Stimulated activated CD4-positive, alpha-beta T cell treated with anti-CD3 and anti-CD28 coated beads, Interleukin-4, amount 100 ng/mL, for 24 hours (primary cell): ENCODE measurements at places on chromosomes 7 and 10.

- DNase-seq = no peak
Measured at GRCh38 chr7:143384661-143385631, 3.8 kb downstream of the ZYX start.

DNA sequence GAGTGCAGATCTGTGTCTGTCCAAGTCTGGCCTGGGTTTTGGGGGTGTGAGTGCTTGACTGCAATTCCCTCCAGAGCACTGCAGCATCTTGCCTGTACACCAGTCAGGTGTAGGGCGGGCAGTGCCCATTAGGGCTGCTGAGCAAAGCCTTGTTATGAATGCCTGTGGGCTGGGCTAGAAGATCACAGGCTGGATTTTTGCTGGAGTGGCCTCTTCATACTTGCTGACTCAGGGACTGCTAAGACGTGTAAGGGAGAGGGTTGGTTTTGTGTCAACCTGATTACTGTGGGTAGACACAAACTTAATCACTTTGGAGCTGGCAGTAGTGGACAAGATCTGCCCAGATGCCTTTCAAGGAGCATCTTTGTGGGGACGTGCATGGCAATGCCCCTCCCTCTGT lies 29.6 kb downstream of the DMBT1 start:
- no peak for DNase-seq

GRCh38 chr10:3295582-3296151 lies 123.1 kb upstream of the PITRM1 start:
- no peak for DNase-seq

DNA sequence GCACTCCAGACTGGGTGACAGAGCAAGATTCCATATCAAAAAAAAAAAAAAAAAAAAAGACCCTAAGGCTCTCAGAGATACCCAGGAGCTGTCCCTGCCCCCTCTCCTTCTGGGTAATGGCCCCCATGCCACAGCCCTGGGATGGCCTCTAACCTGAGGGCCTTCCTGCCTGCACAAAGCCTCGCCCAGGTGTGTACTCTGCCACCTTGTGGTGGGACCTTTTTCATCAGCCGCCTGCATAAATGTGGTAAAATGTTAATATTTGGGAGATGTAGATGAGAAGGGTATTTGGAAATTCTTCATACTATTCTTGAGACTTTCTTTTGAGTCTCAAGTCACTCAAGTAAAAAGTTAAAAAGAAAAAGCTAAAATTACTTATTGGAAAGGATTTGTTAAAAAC lies 46.3 kb upstream of the RNF216 start:
- peak; percentile 53 for DNase-seq

GRCh38 chr10:47071891-47072290 lies 160.7 kb downstream of the PTPN20 start:
- no peak for DNase-seq

- DNase-seq = no peak
Measured at GRCh38 chr7:155178096-155178495, 108.0 kb downstream of the HTR5A start.

GRCh38 chr10:61708846-61709245 lies 46.1 kb downstream of the CABCOCO1 start:
- no peak for DNase-seq

DNA sequence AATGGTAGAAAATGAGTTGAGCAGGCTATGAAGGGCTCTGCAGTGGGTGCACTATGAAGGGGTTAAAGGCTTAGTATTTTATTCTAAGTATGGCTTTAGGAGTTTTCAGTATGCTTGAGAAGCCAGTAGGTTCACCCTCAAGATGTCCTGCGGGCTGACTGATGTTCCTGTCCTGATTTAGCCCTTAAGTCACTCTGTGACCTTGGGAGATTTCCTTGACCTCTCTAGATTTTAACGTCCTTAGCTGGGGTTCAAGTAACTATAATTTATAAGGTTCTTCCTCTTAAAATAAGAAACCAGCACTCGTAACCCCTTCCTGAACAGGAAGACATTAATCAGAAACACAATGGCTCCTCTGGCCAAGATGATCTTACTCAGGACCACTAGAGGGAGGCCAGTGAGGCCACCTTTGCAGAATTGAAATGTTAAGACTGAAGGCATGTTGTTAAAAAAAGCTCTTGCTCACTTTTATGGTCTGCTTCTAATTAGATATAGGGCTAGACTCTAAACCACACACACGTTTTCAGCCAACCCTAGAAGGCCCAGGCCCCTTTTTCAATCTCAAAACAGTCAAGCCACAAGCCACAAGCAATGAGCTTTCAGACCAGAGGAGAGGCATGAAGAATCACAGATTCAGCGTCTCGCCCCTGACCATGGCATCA lies 41.9 kb downstream of the CDK1 start:
- DNase-seq = no peak

DNA sequence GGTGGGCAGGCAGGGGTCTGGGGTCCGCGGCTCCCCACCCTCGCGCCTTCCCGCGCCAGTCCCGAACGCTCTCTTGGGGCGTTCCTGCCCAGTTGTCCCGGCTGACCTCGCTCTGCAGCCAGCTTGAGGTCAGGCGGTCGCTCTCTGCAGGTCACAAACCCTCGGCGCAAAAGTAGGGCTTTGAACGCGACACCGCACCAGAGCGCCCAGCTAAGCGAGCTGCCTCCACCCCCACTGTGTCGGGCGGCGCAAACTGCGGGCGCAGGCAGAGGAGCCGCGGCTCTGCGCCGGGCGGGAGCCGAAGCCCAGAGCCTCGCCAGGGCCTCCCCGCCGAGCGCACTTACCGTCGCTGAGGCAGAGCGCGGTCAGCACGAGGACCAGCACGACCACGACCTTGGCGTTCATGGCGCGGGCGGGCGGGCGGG lies 284 bp downstream of the CXCL12 start:
- DNase-seq = no peak

- DNase-seq = no peak
Measured at GRCh38 chr10:128050936-128051335, 75.3 kb downstream of the MKI67 start.

- DNase-seq = no peak
Measured at GRCh38 chr7:1603346-1604225, 33.8 kb upstream of the PSMG3 start.

DNA sequence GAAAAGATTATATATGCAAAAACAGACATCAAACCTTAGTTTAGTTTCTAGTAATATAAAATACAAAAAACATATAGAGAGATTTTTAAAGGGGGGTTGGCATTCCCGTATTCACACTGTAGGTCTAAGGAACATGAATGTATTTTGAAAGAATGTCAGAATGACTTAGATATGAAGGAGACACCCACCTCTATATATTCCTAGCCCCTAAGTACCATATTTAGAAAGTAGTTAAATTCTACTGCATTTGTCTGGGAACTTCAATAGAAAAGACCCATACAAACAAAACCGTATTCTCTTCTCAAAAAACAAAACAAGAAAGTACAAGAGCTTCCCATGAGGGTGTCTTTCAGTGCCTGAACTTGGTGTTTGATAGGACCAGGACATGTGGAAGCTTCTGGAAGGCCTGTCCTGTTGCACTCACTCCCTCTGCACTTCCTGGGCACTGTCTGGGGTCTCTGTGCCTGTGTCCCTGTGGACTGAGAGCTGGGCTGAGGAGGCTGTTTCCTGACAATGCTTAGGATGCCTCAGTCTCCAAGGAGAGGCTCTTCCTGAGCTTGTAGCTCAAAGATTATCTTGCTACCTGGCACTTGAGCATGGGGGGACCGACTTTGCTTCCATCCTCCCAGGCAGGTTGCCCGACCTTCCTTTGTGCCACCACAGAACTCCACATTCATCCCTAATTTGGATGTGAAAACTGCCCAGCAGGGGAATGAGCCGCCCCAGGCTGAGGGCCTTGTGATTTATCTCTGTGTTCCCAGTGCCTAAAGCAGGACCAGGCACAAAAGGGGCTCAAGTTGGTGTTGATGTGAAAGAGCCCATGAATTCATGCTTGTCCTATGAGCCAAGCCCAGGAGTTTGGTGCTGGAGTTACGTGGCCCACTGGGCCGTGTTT lies 44.4 kb upstream of the KLF6 start:
- DNase-seq = no peak

DNA sequence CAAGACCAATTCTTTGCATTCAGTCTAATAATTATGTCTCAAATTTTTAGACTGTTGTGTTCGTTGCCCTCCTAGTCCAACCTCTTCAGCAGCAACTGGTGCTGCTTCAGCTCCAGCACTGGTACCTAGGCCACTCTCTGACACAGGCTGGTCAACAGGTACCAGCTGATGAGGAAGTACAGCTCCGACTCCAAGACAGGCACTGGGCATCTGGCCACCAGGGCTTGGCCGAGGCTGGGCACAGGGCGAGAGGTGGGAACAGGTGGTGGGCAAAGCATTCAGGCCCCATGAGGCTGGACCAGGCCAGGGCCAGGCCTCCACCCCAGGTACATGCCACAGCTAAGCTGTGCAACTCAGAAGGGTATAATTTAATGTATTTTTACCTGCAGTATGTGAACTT lies 151.5 kb upstream of the AGR3 start:
- no peak for DNase-seq

- no peak for DNase-seq
Measured at GRCh38 chr10:30459283-30459682, 25.3 kb downstream of the MAP3K8 start.

- no peak for DNase-seq
Measured at GRCh38 chr7:229184-229964, 37.0 kb downstream of the FAM20C start.

DNA sequence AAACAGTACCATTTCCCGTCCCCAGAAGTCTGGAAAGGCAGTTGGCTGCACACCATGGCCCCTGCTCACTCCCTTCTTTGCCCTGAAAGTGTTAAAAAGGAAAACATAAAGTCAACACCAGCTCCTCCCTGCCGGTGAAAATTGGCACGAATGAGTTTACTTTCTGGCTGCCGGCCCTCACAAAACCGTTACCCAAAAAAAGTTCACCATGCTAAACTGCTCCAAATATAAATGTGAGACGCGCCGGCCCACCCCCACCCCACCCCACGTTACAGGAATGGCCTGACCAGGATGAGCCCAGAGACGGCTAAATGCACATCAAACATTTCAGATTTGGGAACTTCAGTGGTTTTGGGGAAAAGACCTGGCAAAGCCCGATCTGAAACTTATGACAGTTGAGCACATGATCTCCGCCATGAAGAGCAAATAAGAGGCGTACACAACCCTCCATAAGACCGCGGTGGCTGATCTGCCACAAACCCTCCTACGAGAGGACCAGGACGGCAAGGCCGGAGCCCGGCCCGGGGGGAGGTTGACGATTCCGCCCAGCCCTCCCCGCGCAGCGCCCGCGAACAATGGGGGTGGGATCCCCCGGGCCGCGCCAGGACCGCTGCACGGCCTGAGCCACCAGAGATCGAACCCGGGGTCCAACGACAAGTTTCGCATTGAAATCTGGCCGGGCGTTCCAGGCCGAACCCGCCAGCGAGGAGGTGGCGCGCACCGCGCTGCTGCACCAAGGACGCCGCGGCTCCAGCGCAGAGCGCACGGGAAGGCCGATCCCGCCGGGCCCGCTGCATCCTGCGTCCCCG lies 952 bp downstream of the DIP2C start:
- DNase-seq = no peak

DNA sequence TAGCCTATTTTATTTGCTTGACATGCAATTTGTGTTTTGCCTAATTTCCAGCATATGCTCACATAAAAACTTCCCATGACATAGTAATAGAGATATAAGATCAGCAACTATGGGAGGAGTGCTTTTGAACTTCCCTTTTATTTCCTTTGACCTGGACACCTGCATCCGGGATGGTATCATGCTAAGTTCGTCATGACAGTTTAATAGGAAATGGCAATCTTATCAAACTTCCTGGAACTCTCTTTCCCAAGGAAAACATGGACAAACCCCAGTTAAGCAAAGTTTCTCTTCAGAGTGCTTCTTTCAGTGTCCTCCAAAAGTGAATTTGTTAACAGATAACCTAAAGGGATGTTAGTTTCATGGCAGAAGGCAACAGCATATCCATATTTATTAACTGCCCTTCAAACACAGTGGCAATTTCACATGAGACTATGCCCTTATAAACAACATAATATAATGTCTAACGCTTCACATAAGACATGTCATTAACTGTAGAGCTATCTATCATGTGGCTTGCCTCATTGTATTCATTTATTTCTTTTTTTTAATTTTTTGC lies 474.7 kb upstream of the SEMA3A start:
- DNase-seq = no peak

DNA sequence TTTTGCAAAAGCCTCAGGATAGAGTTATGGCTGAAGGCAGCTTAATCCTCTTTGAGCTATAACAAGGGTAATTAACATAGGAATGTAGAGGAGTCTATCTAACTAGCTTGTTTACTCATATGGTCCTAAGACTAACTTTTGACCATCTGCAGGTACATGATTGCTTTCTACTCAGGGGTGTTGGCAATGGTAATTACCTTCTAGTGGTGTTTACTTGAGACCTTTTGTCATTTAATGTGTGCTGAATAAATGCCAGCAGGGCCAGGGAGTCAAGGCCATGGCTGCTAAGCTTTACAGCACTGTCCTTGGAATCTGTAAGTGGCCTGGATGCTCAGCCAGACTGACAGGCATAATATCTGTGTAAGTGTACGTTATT lies 1325.0 kb downstream of the XPNPEP1 start:
- no peak for DNase-seq

GRCh38 chr7:157445246-157445955 lies 108.6 kb downstream of the DNAJB6 start:
- no peak for DNase-seq

DNA sequence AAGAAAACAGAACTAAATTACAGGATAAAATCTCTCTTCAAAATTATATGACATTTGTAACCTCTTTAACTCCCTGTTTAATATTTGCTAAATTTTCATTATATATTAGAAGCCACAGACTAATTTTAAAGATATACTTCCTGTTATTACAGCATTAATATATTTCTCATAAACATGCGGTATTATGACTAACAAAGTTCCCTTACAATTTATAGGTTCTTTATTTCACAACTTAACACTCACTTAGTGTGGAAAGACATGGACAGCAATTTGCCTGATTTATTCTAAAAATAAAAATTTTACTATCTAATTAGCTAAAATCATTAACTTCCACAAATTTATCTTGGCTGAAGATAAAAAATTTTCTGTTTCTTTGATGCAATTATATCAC lies 29.0 kb downstream of the CTNNA3 start:
- no peak for DNase-seq

DNA sequence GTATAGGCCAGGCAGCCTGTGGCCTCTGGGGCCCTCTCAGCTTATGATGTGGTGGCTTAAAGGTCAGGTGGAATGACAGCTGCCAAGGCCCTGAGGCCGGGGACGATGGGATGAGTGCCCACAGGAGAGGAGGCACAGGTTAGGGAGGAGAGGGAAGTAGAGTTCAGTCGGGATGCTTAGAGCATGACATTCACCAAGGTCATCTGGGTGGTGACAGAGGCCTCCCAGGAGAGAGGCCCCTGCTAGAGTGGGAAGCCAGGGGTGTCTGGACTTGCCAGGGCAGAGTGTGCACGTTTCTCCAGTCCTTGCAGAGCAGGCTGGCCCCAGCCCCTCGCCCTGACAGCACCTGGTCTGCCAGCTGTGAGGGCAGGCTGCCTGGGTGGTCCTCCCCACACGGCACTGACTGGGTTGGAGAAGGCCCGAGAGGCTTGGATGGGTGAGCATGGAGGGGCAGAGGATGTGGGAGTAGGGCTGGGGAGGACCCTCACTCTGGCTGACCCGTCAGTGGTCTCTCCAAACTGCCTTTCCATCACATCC lies 1.5 kb downstream of the CALHM1 start:
- no peak for DNase-seq
